ENCODE measurements at places on chromosomes 1 and 21. TPM values are rescaled to one million over a fixed set of nuclear protein-coding genes. Genes with fewer than 3 reads are reported as not detected.

- DNase-seq, result no peak
Measured at GRCh38 chr1:2110738-2111673, 60.8 kb downstream of the PRKCZ start.

- DNase-seq, result no peak
Measured at GRCh38 chr1:242242983-242243382, 244.1 kb upstream of the MAP1LC3C start.

DNA sequence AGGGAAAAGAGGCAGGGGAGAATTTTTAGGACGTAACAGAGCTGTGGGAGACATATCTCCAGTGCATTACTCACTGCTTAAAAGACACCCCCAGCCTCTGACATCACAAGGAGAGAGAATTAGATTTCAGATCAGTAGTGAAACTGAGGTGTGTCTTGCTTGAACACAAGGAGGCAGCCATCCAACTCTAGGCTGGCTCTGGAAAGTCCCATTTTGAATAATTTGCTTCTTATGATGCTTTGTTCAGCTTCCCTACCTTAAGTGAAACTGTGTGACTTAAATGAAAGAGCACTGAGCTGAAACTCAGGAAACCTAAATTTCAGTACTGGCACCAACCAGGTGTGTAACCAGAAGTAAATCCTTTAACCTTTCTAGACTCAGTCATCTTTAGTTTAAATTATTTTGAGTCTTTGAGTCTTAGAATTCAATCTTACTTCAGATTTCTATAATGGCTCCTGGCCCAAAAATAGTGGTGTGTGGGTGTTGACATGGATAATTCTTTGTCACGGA, 251.6 kb upstream of the SGIP1 start:
- no peak for DNase-seq

GRCh38 chr1:51044834-51045233, 57.2 kb upstream of the C1orf185 start:
- no peak for DNase-seq

- DNase-seq, result no peak
Measured at GRCh38 chr1:229017091-229017490, 253.8 kb upstream of the RAB4A start.

DNA sequence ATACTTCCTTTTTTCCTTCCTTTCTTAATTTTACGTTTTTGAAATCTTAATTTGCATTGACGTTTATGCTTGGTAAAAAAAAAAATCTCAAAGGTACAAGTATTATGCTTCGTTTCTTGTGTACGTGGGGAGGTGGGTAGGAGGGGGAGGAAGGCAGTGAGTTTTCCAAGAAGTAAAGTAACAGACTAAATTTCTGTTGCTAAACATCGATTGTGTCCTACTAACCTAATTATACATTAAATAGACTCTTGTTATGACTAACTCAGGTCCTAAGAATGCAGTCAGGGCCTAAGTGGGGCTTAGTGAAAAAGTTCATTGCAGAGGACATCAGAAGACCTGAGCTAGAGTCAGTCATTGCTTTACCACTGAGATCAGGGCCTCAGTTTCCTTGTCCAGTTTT, 17.5 kb downstream of the NEK7 start:
- peak; percentile 48 for DNase-seq

The GLMN gene
- total RNA-seq, result 19.9 TPM

DNA sequence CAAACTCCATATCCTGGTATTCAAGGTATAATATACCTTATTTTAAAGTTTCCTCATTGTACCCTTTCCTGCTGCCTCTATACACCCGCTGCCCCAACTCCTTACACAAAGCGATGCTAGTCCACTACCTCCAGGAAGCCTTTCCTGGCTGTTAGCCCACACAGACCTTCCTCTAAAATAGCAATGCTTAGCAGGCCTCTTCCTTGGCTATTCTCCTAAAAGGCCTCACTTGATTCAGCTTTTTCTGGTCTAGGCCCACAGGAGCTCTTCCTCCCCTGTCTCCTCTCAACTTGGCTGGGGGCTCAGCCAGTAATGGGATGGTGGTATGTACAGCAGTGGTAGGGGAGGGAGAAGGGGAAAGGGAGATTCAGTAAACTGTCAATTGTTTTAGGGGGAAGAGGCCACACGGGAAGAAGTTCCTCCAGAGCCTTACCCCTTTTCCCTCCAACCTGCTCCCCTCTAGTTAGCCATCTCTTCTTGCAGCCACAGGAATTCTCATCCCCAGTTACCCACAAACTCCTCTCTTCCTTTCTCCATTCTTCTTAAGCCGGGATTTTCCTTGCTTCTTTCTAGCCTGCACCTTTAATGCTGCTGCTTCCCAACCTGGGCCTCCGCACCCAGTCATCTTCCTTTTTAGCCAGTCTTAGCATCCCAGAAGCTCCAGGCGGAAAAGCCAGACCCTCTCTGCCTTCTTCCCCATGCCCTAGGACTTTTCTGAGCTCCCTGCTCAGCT, 2.6 kb downstream of the LRRC41 start:
- DNase-seq, result no peak

Measured in natural killer cell (primary cell).